ENCODE measurements at places on chromosomes 5 and 9. TPM values are rescaled to one million over a fixed set of nuclear protein-coding genes. Genes with fewer than 3 reads are reported as not detected.

The C5orf34 gene
- 10.4 TPM for total RNA-seq

The PRLR gene
- total RNA-seq = 1.6 TPM

The RGS14 gene
- 3.1 TPM for total RNA-seq

The LOX gene
- 193 TPM for total RNA-seq

The MTAP gene
- total RNA-seq = 14.4 TPM

The CCL19 gene
- total RNA-seq = not detected

The ARID3C gene
- total RNA-seq = 0.74 TPM

The MARCOL gene
- total RNA-seq = not detected

- no peak for DNase-seq
Measured at GRCh38 chr5:143024228-143024920, 254.2 kb downstream of the ARHGAP26 start.

DNA sequence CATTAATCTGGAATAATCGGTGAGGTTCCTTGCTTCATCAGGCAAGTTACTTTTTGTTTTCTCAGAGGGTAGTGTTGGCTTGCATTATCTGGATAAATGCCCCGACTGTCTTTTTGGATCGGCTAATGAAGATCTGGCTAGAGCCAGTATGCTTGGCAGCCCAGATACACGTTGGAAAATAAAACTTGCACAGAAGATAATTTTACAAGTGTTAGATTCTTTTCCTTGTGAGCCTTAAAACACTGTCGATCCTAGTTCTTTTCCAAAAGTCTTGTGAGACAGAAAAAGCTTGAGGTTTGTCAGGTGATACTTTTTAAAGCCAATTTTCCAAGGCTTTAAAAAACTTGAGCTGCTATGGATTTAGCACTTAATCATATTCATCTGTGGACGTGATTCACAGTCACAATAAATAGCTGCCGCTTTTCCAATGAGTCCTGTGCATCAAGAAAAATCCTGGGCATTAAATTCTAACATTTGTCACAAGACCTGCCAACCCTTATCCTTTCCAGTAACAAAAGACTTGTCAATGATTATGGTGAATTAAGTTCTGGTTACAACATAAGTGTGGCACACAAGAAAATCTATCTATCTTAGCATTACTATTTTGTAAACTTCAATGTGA, 68.5 kb downstream of the PRLR start:
- peak; percentile 35 for DNase-seq

DNA sequence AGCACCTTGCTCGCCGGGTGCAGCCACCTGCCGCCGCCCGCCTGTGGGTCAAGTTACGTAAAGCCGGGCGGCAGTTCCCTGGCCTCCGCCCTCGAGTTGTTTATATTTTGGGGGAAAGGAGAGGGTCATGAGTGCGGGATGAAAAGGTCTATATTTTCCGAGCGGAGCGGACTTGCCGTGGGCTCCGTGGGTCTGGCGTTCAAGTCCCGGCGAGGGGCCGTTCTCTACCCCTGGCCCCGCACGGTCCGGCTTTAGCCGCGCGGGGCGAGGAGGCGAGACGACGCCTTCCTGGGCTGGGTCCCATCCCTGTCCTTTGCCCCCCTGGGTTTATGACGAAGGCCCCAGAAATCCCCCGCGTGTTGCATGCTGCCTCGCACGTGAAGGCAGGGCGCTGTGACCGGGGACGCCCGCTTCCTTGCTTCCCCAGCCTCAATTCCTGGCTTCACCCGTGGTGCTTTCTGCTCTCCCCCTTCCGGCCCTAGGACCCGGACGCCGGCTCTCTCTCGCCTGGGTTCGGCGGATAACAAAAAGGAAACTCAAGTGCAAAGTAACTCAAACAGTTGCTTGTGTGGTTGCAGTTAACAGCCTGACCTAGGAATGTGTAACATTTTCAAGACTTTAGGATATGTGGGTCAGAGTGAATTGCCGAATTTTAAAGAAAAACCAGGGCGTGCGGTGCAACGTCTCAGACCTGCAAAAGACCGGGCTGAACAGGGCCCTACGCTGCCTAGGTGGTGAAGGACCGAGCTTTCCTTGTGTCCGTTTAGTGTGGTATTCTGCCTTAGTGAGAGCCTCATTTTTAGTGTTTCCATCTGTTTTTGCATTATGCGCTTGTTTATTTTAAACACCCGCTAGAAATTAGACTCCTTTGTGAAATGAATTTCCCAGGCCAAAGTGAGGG, 810 bp downstream of the VPS13A start:
- peak; percentile 29 for DNase-seq

- DNase-seq = no peak
Measured at GRCh38 chr9:82729991-82730589, 332.9 kb downstream of the RASEF start.

- no peak for DNase-seq
Measured at GRCh38 chr5:138303372-138303771, 28.2 kb downstream of the CDC25C start.

GRCh38 chr5:173771121-173771724, 116.9 kb upstream of the CPEB4 start:
- DNase-seq = no peak

DNA sequence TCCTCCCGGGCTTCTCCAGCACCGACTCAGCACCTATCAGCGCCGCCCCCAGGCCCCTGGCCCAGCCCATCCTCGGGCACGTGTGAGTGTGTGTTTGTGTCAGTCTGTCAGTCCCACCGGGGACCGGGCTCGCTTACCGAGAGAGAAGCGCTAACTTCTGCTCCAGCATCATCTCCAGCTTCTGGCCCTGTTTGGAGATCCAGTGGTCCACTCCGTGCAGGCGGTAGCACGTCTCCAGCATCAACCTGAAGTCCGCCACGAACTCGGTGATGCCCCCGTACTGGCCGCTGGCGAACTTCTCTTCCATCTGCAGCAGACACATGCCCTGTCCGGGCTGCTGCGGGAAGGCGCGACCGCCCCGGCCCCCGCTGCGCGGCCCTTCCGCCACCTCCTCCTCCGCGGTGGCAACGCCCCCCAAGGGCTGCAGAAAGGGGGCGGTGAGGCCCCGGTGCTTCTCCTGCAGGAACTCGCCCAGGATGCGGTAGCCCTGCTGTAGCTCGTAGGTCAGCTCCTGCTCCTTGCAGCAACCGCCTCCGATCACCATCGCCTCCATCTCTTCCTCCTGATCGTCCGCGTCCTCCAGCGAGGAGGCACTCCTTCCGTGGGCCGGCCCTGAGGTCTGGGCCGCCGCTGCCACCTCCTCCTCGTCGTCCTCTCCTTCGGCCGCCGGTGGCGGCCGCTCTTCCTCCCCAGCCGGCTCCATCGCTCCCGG, 8.2 kb downstream of the RANBP6 start:
- DNase-seq = no peak

- peak; percentile 5 for DNase-seq
Measured at GRCh38 chr9:101235105-101235866, 149.5 kb downstream of the BAAT start.

GRCh38 chr9:6676254-6676921, 30.9 kb upstream of the GLDC start:
- DNase-seq = no peak

DNA sequence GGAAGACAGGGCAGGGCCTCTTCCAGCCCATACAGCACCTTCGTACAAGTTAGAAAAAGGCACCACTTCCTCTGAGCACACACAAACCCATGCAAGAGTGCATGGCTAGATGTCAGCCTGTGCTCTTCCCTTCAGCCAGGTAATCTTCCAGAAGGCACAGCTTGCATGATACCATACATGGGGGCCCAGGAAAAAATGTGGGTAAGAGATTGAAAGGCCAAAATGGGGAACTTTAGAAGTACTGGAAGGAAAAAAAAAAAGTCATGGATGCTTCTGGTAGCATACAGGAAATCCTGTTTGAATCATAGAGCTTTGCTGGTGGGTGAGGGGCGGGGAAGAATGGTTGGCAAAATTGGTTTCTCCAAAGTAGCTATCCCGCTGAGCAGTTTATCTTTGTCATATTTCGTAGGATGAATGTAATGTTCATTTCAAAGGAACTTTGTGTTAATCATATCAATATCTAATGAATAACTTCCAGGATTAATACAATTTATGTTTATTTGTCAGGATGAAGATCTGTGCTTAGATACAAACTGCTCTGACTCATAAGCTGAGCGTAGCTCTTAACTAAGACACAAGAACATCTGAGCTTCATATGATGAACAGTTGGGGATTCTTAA, 78.2 kb upstream of the MAP3K1 start:
- no peak for DNase-seq

DNA sequence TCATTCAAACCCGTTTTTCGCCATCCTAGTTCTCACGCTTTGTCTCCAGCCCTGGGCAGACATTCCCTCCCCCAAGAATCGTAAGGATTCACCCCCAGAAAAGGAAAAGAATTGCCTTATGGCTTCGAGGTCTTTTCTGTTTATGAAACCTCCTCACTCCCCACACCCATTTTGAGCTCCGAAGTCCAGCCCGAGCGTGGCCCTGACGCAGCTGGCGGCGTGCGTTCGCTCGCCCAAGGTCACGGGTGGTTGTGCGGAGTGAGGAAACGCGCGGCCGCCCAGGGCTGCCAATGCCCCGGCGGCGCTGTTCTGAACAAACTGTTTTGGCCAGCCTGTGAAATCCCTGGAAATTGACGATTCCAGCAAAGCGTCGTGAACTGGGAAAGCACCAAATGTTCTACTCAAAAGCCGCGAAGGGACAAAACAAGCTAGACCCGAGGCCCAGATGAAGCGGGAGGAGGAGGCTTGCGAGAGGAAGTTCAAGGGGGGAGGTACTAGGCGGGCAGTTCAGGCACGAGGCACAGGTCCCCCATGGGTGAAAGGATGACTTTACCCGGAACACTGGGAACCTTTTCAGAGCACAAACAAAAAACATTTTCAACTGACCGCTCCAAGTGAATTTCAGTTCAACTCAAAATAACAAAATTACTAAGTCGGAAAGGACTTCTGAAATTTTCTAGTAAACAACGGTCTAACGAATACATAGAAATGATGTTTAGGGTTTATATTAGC, 683 bp upstream of the ZFAND5 start:
- DNase-seq = peak; percentile 92

DNA sequence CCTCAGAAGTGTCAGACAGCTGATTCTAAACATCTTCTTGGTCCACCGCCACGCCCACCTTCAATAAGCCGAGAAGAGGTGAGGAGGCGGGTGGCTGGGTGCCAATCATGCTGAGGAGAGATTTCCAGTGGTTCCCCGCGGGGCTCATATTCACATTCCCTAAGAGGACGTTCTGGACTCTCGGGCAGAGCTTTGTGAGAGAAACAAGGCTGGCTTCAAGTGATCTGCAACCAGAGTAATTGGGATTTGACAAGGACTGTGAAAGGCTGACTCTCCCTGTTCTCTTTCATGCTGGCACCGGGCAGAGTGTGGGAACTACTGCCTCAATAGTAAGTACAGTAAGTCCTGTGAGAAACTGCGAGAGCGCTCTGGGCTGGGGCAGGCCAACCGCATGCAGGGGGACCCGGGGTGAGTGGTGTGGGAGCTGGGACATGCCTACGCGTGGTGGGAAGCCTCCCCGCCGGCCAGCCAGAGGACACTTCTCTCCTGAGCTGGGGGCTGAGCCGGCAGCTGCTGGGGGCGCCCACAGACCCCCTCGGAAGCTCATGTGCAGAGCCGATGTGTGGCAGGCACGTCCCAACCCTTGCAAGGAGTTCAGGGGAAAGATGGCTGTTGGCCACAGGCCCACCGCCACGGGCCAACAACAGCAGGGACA, 110.9 kb downstream of the LIFR start:
- no peak for DNase-seq

DNA sequence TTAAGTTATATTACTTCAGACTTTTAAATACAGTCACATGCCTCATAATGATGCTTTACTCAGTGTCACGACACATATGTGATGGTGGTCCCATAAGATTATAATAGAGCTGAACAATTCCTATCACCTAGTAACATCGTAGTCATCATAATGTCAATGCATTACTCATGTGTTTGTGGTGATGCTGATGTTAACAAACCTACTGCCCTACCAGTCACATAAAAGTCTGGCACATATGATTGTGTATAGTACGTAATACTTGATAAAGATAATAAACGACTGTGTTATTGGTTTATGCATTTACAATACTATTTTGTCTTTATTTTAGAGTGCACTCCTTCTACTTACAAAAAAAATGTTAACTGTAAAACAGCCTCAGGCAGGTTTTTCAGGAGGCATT, 103.7 kb downstream of the PAM start:
- DNase-seq = peak; percentile 77

- no peak for DNase-seq
Measured at GRCh38 chr9:93138171-93138764, 4.2 kb upstream of the NINJ1 start.

GRCh38 chr5:139682016-139682975, 34.1 kb downstream of the CXXC5 start:
- DNase-seq = no peak
